ENCODE measurements at places on chromosomes 4 and X.

DNA sequence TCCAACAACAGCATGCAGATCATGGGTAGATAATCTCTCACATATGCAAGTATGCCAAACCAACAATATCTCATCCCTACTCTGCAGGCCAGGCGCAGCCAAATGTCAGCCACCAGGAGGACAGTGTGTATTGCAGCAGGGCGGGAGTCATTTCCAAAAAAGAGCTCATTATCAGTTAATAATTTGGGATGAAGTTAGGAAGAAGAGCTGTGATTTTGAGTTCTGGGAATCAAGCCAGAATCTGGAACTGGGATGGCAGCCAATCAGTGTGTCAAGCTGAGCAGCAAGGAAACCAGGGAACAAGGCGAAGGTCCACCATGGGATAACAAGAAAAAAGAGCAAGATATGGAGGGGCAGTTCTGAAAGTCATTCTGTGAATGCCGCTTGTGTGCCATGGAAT is 88.2 kb upstream of the CAMK2D start:
- peaks cover 37% of the 10 kb centered on the region for H3K27me3 ChIP-seq
- no peaks in the 10 kb centered on the region for H3K4me1 ChIP-seq
- no peak for DNase-seq
- no peaks in the 10 kb centered on the region for H3K36me3 ChIP-seq
- no peak overlapping the region for H3K4me3 ChIP-seq

DNA sequence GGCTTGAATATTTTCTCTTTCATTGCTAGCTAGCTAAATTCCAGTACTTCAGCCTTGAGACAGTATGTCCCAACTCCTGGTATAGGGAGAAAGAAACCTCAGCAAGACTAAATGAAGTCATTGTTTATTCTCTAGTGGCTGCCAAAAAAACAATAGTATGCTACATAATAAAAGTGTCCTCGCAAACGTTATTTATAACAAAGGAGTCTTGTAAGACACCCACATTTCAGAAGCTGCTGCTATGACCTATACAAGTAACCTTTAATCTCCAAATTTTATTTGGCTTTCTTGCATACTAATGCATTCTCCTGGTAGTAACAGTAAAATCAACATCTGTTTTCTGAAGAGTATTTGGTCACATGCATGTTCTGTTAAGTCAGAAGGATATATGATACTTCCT is 28.8 kb downstream of the NEK1 start:
- no peaks in the 10 kb centered on the region for H3K27me3 ChIP-seq
- H3K4me1 ChIP-seq: no peaks in the 10 kb centered on the region
- H3K27ac ChIP-seq: no peak overlapping the region
- H3K4me3 ChIP-seq: no peak overlapping the region
- peaks cover 19% of the 10 kb centered on the region for H3K36me3 ChIP-seq

DNA sequence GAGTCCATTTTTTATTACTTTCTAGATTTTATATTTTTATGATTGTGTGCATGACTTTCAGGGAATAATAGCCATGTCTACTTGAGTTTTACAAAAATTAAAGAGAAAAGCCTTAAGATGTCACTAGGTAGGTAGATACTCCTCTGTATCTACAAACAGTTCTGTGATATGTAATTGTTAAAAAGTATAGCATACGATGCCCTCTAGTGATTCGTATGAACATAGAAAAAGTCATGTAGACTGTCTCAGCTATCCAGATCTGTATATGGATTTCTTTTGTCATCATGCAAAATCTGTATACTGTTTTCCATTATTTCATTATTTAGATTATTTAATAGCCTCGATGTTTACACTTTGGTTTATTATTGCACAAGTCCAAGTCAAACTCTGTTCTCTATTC is 856.6 kb downstream of the CENPC start:
- H3K4me3 ChIP-seq: no peak overlapping the region
- no peak for DNase-seq
- H3K27me3 ChIP-seq: no peaks in the 10 kb centered on the region
- H3K27ac ChIP-seq: no peak overlapping the region

DNA sequence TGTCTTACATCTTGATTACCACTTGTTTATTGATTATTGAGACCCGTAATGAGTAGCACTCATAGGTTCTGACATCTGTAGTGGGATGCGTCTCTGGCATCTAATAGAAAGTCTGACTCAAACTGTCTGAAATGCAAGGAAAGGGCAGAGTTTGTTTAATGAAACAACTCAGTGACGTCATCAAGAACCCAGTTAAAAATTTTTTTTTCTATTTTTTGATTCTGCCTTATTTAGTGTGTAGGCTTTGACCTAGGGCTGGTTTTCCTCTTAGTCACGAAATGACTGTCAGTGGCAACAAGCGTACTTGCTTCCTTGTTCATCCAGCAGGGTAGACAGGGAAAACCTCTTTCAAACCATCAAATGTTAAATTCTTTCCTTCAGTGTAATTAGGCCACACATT is 3.1 kb upstream of the CDKL5 start:
- H3K36me3 ChIP-seq: peaks cover 4% of the 10 kb centered on the region
- H3K4me1 ChIP-seq: peaks cover 5% of the 10 kb centered on the region
- no peak for DNase-seq
- no peak overlapping the region for H3K27ac ChIP-seq

- H3K4me3 ChIP-seq: peak overlapping the region; percentile 46
- H3K27me3 ChIP-seq: no peaks in the 10 kb centered on the region
Measured at GRCh38 chrX:63746278-63746677, 38.7 kb downstream of the ARHGEF9 start.

DNA sequence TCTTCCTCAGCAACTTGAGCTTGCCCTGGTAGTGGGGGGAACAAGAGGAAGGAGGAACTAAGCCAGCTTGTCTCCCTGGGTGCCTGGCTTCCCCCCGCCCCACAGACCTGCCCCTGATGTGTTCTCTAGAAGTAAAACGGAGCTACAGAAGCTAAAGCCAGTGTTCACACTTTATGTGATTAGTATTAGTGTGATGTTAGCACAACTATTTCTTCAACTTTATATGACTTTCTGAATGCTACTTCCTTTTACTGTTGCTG is 10.7 kb downstream of the RGS12 start:
- H3K27ac ChIP-seq: peak overlapping the region; percentile 92
- H3K36me3 ChIP-seq: peaks cover 10% of the 10 kb centered on the region
- H3K4me1 ChIP-seq: peaks cover 32% of the 10 kb centered on the region
- H3K27me3 ChIP-seq: no peaks in the 10 kb centered on the region

DNA sequence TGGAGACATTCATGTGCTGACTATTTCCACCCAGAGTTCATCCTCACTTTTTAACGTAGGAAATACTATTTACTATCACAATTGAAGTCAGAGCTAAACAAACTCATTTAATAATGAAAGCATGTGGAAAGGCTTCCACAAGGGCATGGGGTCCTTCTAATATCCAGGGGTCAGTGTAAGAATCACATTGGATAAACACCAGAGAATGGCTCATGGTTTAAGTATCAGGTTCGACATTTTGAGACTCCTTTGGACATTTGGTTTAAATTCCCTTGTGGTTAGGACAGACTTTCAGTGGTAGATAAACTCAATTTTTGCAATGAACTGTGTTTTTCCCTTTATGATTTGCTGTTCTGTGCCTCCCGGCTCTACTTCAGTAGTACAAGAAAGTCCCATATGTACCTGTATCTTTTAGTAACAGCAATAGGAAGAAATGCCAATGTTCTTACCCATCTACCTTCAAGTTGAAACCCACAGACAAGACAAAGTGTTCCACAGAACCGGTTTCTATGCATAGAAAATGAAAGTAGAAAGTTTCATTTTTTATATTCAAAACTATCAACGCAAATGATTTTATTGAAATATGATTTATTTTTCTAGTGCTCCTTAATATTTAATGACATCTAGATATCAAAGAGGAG is 589.0 kb upstream of the FAM241A start:
- no peak for DNase-seq
- no peaks in the 10 kb centered on the region for H3K27me3 ChIP-seq
- H3K36me3 ChIP-seq: no peaks in the 10 kb centered on the region
- H3K4me3 ChIP-seq: no peak overlapping the region

GRCh38 chr4:153273751-153274150 is 69.5 kb downstream of the TRIM2 start:
- DNase-seq: no peak
- no peak overlapping the region for H3K27ac ChIP-seq
- peaks cover 18% of the 10 kb centered on the region for H3K27me3 ChIP-seq
- no peaks in the 10 kb centered on the region for H3K36me3 ChIP-seq

DNA sequence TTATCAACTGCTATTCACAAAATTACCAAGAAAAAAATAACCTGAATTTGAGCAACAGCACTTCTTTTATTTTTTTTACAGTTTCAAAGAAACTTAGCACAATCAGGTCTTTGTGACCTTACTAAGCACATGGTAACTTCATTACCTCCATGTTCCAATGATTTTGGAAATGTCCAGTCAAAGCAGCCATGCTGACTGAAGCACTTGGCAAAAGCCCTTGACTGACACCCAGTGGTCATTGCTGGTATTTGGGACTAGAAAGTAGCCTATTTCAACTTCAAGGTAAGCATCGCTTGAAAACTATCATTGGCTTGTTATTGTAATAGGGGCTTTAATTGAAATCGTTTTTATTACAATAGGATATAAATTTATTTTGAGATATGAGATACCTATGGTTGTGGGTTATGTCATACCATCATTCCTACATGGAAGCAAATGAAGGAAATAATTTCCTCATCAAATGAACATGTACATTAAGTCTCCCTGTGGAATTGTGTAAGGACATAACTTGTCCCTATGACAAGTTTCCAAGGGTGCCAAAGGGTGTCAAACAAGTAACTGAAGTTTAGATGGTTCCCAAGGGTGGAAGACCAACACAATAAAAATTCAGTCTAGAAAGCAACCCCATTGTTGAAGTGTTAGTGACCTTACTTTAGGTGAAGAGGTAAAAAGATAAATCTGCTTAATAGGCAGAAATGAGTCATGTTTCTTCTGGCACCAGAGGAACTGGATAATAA is 15.2 kb upstream of the ANXA10 start:
- H3K27me3 ChIP-seq: no peaks in the 10 kb centered on the region
- H3K36me3 ChIP-seq: no peaks in the 10 kb centered on the region
- no peaks in the 10 kb centered on the region for H3K4me1 ChIP-seq
- DNase-seq: no peak
- H3K27ac ChIP-seq: no peak overlapping the region

DNA sequence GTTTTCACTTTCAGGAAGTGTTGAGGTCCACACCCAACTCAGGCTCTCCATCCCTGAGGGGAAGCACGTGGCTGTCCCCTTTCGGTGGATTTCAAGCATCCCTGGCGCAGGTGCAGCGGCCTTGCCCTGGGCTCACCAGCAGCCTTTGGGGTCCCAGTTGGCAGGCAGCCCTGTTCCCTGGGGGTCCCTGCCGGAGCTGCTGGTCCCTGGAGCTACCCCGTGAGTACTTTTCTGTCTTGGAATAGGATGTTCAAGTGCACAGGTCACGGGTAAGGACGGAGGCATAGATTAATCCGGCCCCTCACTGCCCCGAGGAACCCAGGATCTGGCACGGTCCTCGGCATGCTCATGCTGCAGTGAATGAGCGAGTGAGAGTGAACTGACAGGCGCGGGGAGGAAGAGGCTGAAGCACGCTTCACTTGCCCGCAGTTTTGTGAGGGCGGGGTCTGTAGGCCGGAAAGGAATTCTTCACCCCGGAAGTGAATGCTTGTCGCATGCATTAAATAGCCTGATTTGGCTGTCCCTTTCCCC is 117.2 kb upstream of the FAT1 start:
- H3K36me3 ChIP-seq: no peaks in the 10 kb centered on the region
- H3K27ac ChIP-seq: no peak overlapping the region
- no peak for DNase-seq

DNA sequence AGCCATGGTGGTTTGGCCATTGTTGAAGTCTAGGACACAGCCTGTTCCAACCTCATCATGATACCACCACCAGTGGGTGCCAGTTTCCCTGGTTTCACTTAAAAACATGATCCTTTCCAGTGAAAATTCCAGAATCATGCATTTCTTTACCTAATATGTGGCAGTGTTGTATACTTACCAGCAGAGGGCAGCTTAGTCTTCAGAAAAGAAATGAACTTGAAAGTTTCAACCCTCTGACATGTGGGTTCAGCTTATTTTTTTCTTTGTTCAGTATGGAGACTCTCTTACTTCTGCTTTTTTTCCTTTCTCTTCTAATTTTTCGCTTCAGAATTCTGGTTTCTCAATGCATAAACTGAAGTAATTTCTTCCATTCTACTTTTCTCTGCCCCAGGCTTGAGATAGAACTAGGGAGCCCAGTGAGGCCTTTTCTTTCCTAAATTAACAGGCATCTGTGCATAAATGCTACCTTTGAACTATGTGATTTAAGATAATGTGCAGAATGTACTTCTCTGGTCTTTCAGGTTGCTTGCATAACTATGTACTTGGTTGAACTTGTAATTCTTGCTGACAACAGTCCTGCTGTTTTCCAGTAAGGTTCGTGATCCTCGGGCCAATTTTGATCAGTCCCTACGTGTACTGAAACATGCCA is 10.7 kb downstream of the LIAS start:
- H3K4me1 ChIP-seq: no peaks in the 10 kb centered on the region
- DNase-seq: no peak
- H3K36me3 ChIP-seq: peaks cover 15% of the 10 kb centered on the region
- no peak overlapping the region for H3K27ac ChIP-seq

GRCh38 chr4:47729131-47729680 is 108.7 kb downstream of the CORIN start:
- no peak for DNase-seq
- peaks cover 72% of the 10 kb centered on the region for H3K27me3 ChIP-seq
- H3K36me3 ChIP-seq: peaks cover 1% of the 10 kb centered on the region
- no peak overlapping the region for H3K4me3 ChIP-seq
- no peaks in the 10 kb centered on the region for H3K4me1 ChIP-seq

DNA sequence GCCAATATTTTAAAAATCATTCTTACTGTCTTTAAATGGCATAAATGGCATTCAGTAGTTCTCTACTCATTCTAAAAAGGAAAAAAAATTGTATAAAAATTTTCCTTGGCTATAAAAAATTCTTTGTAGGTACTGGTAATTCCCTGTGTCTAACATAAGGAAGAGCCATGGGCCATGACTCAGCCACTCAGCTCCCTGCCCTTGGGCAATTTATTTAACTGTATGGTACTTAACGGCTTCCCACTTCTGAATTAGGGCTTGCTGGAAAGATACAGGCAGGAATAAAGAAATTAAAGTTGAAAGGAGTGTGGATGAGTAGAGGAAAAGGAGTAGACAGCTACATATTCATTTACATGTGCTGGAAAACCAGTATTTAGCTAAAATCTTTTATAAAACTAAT is 30.6 kb downstream of the ABHD18 start:
- H3K4me1 ChIP-seq: peaks cover 13% of the 10 kb centered on the region
- no peak for DNase-seq
- peaks cover 7% of the 10 kb centered on the region for H3K36me3 ChIP-seq
- no peak overlapping the region for H3K4me3 ChIP-seq

- DNase-seq: no peak
- no peak overlapping the region for H3K27ac ChIP-seq
- H3K4me3 ChIP-seq: no peak overlapping the region
- H3K4me1 ChIP-seq: no peaks in the 10 kb centered on the region
Measured at GRCh38 chr4:89539374-89539773, 231.8 kb upstream of the GPRIN3 start.

All from central memory CD8-positive, alpha-beta T cell (primary cell).